Dermis microvascular lymphatic vessel endothelial cell (primary cell): ENCODE measurements at places on chromosomes 5 and 9. TPM values are rescaled to one million over a fixed set of nuclear protein-coding genes. Genes with fewer than 3 reads are reported as not detected.
A peak's percentile ranks its signal among the peaks of the same experiment; 100 is the strongest.

Gene FBN2
- total RNA-seq: 0.13 and 0.38 TPM in 2 replicates

Gene CD180
- total RNA-seq: under 0.01 TPM in 1 of 2 replicates, not detected in the other

Gene TMEM215
- not detected in 2 replicates for total RNA-seq

Gene ADAMTS16
- under 0.01 TPM in 1 of 2 replicates, not detected in the other for total RNA-seq

Gene SGCD
- total RNA-seq: 0.64 and 6.2 TPM in 2 replicates

Gene BTNL8
- 0.13 TPM in 1 of 2 replicates, not detected in the other for total RNA-seq

DNA sequence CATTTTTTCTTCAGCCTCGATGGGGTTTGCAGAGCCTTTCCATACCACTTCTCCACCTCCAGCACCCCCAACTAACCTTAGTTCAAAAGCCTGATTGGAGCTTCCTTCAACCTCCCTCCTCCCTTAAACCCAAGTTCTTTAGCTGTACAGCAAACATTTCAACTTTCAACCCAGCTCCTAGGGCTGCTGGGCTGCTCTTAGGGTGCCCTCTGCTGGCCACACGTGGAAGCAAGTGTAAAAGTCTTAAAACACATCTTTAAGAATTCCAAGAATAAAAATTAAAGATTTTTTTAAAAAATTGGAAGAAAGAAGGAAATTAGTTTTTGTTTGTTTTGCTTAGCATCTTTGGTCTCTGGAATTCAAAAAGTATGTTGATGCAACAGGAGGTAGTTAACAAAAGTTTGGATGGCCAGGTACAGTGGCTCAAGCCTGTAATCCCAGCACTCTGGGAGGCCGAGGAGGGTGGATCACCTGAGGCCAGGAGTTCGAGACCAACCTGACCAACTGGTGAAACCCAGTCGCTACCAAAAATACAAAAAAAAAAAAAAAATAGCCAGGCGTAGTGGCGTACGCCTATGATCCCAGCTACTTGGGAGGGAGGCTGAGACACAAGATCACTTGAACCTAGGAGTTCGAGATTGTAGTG lies 15.5 kb upstream of the HSD17B3 start:
- DNase-seq: peak; percentile 17

DNA sequence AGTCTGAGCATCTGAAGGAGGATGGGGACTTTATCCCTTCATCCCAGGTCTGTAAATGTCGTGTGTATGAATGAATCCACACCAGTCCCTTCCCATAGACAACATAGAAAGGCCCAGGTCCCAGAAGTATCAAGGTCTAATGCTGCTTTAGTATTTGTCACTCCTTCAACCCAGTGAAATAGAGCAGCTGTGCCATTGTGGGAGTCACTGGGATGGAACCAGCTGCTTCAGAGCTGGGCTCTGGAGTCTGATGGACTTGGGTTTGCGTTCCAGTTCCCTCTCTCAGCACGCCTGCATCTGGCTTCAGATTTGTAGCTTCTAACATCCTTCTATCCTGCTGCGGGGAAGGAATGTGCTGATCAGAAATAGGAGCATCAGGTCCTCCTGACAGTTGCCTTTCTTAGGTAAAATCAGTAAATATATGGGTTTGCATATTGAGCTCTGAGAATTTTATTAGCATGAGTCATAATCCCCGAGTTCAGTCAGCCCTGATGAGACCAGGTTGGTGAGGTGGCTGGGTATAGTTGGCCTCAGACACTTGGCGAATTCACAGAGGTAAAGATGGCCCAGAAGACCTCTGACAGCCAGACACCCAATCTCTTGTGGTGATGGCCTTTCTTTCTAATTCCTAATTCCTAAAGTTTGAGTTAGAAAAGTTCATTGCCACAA lies 10.1 kb downstream of the ACO1 start:
- peak; percentile 31 for DNase-seq

DNA sequence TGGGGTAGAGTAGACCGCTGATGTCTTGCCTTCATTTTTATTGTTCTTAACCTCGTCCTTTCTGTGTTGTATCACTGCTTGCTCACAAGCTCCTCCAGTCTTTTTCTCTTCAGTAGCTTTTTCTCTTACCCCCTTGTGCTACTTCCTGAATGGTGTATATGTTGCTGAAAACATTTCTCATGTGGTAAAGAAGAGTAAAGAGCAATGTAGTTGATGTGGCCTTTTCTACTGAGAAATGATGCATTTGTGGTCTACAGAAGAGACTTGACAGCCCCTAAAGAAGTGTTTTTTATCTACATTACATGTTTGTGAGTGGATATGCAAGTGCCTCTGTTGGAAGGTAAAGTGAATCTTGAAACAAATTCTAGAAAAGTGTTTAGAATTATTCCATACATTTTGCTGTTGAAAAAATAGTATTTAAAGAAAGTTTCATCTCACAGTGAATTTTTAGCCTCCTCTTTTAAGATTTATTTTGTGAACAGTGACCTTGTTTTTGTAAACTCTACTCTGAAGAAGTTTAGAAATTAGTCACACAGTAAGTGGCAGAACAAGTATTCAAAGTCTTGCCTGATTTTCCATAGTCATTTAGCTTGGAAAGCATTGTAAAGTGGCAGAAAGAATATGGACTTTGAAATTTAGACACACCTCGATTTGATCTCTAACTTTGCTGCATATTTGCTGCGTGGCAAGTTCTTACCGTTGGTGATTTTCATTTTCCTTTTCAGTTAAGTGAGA lies 17.4 kb downstream of the CDC42SE2 start:
- DNase-seq: no peak

- DNase-seq: no peak
These were observed 10.3 kb downstream of the F2RL2 start for GRCh38 chr5:76612942-76613341.

DNA sequence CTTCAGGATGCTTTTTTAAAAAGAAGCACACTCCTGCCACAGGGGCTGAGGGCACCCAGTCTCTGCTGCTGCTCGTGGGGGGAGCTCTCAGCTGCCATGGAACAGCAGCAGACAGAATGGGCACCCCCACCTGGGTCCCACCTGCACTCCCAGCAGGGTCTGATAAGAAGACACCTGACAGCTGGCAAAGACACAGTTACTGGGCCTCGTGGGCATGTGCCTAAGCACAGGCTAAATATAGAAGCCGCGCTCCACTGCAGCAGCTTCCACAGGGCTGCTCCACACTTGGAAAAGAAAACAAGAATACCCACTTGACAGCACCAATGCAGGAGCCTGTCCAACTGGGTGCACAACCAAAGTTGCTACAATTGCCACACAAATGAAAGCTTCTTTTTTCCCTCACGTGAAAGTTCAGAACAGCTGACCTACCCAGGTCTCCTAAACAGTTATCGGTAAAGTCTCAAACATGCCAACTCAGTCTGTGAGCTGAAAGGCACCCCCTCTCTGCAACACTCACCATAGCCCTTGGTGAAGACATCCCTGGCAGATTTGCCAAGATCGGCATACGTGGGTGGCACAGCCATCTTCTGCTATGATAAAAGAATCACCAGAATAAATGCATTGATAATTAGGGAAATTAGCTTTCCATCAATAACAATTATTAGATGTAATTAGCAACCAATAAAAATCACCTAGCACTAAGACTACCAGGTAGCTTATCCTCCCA lies 12.2 kb downstream of the VDAC1 start:
- no peak for DNase-seq

- DNase-seq: no peak
These were observed 23.6 kb downstream of the TICAM2 start for GRCh38 chr5:115578657-115579056.

GRCh38 chr9:13110766-13111417 lies 168.6 kb downstream of the MPDZ start:
- DNase-seq: no peak

GRCh38 chr5:10856071-10856470 lies 95.0 kb upstream of the DAP start:
- DNase-seq: no peak

- no peak for DNase-seq
These were observed 44.1 kb downstream of the VPS13A start for GRCh38 chr9:77221431-77221830.
